T-cell (primary cell): ENCODE measurements at places on chromosomes 4 and X.
A peak's percentile ranks its signal among the peaks of the same experiment; 100 is the strongest.

- no peak for DNase-seq
Observed at GRCh38 chrX:117517994-117518393, 598.6 kb downstream of the KLHL13 start.

GRCh38 chrX:29858714-29859113 is 356.6 kb upstream of the MAGEB2 start:
- DNase-seq: no peak

GRCh38 chrX:10457092-10457491 is 163.3 kb downstream of the MID1 start:
- DNase-seq: no peak

DNA sequence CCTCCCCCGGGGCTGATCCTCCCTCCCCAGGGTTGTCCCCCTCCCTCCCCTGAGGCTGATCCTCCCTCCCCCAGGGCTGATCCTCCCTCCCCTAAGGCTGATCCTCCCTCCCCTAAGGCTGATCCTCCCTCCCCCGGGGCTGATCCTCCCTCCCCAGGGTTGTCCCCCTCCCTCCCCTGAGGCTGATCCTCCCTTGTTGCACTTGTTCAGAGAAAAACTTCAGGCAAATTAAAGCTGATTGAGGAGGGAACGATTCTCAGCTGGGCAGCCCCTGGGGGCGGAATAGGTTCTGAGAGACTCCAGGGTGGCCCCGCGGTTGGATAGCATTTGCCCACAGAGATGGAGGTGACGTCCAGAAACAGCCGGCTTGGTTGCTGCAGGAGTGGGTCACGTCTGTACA is 110.7 kb upstream of the ADRA2C start:
- DNase-seq: no peak

DNA sequence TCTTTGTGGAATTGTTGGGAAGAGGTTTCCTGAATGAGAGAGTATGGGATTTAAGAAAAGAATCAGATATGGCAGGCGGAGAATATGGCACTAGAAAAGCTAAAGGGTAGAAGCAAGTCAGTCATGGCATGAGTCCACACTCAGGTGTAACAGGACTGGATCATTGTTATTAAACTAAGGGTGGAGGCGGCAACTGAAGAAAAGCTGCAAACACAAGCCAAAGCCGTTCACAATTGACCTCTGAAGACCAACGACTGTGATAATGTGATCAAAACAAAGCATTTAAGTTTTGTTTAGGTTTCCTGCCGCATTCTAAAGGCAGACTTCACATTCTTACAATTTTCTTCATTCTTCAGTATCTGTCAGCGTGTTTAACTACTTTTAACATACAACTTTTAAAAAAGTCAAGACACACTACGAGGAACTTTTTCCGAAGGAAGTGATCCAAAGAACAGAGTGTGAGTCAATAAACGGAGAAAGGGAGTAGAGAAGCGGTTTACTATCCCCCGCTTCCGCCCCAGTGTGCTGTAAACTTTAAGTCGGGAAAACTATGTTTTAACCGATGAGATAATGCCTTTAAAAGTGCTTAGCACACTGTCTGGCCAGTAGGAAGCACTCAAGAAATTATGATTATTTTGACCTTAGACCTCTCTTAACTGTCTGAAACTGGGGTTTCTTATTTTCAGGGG is 909 bp upstream of the SLAIN2 start:
- no peak for DNase-seq

- no peak for DNase-seq
Observed at GRCh38 chr4:94032754-94033153, 174.9 kb upstream of the SMARCAD1 start.

- DNase-seq: no peak
Observed at GRCh38 chrX:154717824-154718223, 33.1 kb downstream of the GAB3 start.

DNA sequence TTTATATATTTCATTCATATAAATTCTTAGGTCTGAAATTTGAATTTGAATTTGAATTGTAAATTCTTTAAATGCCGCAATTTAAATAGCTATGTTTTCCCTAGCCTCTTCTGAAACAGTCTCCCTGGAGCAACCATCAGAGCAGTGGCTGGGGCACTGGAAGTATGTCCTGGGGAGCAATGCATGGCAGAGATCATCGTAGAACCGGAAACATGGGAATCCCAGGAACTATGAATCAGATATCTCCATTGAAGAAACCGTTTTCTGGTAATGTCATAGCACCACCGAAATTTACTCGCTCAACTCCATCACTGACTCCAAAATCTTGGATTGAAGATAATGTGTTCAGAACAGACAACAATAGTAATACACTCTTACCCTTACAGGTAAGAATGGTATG is 4.9 kb downstream of the CPEB2 start:
- DNase-seq: no peak

DNA sequence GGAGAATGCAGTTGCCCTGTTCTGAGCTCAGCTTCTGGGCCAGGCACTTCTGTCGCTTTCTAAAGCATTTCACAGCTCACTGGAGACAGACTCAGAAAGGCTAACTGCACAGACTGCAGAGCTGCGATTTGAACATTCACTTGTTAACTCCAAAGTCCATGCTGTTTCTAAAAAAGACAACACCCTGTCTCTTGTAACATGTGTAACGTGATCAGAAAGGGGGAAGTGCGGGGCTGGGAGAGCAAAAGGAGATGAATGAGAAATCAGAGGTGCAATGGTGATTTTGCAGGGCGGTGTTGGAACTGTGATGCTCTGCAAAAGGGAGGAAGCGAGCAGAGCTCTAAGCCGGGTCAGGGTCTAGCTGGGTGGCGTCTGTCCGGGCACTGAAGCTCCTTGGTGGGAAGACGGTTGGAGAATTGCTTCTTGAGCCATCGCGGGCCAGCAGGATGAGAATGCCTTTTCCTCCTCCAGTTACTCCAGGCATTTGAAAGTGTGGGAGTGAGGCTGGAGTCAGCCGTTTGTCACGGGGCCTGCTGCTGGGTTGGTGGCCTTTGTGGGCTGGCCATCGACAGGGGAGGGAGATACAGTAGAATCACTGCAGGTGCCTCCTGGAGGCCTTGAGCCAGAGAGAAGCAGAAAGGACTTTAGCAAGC is 20.3 kb downstream of the TBC1D14 start:
- no peak for DNase-seq

- DNase-seq: no peak
Observed at GRCh38 chrX:45850197-45850774, 649.6 kb upstream of the DIPK2B start.

GRCh38 chr4:117796677-117797076 is 237.6 kb upstream of the NDST3 start:
- DNase-seq: no peak

DNA sequence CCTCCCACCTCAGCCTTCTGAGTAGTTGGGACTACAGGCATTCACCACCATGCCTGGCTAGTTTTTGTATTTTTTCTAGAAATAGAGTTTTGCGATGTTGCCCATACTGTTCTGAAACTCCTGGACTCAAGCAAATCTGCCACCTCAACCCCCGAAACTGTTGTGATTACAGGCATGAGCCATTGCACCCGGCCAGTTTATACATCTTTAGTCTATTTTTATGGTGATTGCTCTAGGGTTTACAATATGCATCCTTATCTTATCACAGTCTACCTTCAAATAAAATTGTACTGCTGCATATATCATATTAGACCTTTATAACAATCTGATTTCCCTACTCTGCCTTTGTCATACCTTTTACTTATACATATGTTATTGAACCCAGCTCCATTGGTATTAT is 56.9 kb downstream of the SOWAHB start:
- DNase-seq: no peak

- no peak for DNase-seq
Observed at GRCh38 chr4:133186210-133186609, 37.1 kb downstream of the PCDH10 start.

DNA sequence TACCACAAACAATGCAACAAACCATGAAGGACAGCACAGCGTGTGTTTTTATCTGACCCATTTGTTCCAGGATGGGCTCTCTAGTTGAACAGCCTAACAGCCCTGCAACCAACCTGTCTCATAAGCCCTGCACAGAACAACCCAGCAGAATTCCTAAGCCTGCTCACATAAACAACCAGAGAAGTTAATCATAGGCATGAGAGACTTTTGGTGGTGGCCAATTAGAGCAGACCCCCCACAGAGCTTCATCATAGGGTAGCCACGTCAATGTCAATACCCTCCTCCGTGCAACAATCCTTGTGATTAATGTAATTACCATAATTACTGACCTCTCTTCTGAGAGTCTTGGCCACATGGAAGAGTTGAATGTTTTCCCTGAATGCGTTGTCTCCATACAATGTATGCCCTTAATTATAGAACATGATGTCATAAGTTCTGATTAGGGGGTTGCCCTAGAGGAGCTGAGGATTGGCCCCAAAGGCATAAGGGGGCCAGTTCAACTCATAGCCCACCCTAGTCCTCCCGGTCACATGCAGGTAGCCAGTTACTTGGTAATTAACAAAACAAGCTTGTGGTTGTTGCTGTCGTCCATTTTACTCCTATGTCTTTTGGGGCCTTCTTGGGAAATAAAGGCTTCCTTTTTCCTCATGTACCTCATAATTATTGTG is 92.7 kb downstream of the SYNPO2 start:
- no peak for DNase-seq

- peak; percentile 60 for DNase-seq
Observed at GRCh38 chr4:164956766-164957643, 20.5 kb downstream of the TRIM61 start.

- no peak for DNase-seq
Observed at GRCh38 chrX:29662759-29663503, 552.4 kb upstream of the MAGEB2 start.

DNA sequence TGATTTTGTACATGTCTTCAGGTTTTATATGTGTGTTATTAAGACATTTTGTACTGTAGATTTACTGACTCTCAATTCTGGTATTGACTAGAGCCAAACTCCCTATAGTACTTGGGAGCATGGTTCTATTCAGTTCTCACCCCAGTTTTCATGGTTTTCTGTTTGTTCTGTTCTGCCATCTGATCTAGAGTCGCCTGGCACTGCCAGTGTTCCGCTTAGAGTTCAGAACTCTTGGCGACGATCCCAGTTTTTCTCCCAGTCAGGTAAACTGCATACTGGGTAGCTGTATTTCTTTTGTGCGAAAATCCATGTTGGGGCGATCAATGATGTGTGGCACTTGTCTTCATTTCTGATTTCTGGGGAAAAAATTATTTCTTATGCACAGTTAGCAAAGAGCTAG is 78.0 kb downstream of the PHOX2B start:
- no peak for DNase-seq

DNA sequence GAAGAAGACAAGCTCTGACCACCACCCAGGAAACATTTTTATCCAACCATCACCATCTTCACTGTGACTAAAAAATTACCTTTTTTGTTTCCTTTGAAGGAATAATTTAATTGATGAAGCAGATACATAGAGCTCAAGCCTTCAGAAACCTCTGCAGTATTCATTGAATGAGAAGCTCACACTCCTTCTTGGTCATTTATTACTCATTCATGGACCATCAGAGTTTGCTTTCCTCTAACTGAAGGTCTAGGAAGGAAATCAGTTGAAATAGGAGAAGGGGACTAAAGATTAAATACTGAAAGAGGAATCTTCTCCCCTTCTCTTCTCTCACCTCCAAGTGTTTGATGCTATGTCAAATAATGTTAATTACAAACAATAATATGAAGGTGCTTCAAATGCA is 290.6 kb upstream of the KLF3 start:
- no peak for DNase-seq

DNA sequence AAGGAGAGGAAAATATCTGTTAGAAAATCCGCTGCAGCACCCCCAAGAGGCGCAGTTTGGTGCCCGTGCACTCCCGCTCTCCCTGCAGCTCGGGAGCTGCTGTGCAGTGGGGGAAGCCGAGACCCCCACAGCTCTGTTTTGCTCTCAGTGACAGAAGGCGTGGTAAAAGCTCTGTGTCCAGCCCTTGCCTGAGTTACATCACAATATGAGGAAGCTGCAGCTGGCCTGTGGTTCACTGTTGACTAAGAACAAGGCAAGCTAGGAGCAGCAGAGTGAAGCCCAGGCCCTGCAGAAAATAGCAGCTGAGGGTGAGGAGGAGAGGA is 88.5 kb upstream of the ADRA2C start:
- no peak for DNase-seq

- no peak for DNase-seq
Observed at GRCh38 chrX:16610121-16610621, 39.8 kb upstream of the S100G start.

- DNase-seq: peak; percentile 59
Observed at GRCh38 chr4:89303177-89303576, 4.4 kb downstream of the GPRIN3 start.

GRCh38 chr4:14985161-14985560 is 17.1 kb upstream of the CPEB2 start:
- DNase-seq: no peak

- no peak for DNase-seq
Observed at GRCh38 chr4:71994559-71994958, 37.2 kb upstream of the NPFFR2 start.

GRCh38 chrX:149504226-149504914 is 736 bp downstream of the IDS start:
- peak; percentile 65 for DNase-seq

GRCh38 chr4:115278830-115279229 is 165.4 kb upstream of the NDST4 start:
- DNase-seq: no peak

DNA sequence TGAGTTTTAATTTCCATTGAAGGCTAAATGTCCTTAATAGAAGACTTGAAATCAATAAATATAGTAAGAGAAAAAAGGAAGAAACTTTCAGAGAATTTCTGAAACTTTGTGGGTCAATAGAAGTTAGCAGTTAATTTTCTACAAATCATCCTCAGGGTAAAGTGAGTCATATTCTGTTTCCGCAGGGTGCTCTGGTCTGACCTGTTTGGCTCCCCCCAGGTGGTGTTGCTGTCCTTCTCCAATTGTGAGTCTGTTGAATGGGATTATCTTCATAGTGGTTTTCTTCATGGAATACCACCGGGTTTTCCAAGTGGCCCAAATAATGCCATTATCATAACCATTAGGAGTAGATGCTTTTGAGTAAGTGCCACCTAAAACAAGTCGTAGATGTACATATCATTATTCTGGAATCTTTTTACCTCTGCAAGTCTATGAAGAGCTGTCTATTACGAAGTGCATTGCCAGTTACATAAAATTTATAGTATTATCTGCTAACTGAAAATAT is 7.7 kb downstream of the FGG start:
- DNase-seq: no peak

DNA sequence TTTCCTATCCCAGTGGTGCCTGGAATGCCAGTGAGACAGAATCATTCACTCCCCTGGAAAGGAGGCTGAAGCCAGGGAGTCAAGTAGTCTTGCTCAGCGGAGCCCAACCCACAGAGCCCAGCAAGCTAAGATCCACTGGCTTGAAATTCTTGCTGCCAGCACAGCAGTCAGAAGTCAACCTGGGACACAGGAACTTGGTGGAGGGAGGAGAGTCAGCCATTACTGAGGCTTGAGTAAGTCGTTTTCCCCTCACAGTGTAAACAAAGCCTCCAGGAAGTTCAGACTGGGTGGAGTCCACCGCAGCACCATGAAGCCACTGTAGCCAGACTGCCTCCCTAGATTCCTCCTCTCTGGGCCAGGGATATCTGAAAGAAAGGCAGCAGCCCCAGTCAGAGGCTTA is 283.2 kb upstream of the CPEB2 start:
- DNase-seq: no peak

- no peak for DNase-seq
Observed at GRCh38 chr4:108651014-108651791, 804 bp downstream of the OSTC start.
